Muscle of back (tissue), 13 donors: ENCODE measurements at places on chromosomes 13 and 19. TPM values are rescaled to one million over a fixed set of nuclear protein-coding genes. Genes with fewer than 3 reads are reported as not detected.
A peak's percentile ranks its signal among the peaks of the same experiment; 100 is the strongest.

GRCh38 chr13:30338331-30338851 lies 31.0 kb upstream of the KATNAL1 start:
- DNase-seq = no peak

DNA sequence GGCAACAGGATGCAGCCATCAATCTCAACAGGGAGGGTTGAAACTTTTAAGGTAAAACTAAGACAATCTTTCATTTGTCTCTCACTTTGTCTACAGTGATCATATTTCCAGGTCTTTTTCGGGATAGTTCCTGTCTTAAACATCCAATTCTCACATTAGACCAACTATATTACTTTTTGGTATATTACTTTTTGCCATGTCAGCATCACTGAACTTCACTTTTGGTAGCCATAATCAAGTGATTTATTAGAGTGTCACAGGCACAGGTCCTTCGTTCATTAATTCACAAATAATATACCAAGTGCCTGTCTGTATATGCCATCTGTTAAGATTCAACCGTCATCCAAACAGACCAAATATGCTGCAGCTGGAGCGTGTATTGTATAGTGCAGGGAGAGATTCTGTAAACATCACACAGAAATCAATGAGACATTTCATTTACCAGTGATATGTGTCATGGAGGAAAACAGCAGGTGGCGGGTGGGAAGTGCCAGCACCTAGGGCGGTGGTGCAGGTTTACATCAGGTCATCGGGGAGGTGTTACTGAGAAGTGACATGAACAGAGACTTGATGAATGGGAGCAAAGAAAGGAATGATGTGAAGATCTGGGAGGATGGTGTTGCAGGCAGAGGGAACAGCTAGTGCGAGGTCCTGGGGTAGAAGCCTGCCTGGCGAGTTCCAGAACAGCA lies 24.9 kb downstream of the ARHGEF7 start:
- no peak for DNase-seq

DNA sequence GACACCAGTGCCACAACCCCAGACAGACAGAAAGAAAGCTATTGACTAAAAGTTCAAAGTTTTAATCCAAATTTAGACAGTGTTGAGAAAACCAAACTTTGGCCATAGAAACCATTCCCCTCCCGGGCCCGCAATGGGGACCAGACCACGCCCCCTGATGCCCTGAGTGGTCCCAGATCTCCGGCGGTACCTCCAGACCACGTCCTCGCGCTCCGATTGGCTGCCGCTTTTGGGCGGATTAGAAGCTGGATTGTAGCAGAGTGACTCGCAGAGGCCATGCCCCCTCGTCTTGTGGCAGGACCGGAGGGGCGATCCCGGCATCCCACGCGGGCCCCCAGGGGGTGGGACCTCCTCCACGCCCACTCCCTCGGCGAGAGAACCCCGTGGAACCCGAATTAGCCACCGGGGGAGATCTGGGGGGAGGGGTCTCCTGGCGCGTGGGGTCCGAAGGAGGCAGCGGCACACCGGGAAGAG lies 797 bp upstream of the HSD17B14 start:
- peak; percentile 81 for DNase-seq

The RPL36 gene
- polyA plus RNA-seq = 1,175 TPM

- DNase-seq = no peak
Observed at GRCh38 chr13:48942131-48942530, 33.6 kb upstream of the FNDC3A start.

The SELENOV gene
- polyA plus RNA-seq = not detected

The TICAM1 gene
- 4.2 TPM for polyA plus RNA-seq

The KLK8 gene
- polyA plus RNA-seq = not detected

The CEACAM6 gene
- polyA plus RNA-seq = 0.26 TPM

DNA sequence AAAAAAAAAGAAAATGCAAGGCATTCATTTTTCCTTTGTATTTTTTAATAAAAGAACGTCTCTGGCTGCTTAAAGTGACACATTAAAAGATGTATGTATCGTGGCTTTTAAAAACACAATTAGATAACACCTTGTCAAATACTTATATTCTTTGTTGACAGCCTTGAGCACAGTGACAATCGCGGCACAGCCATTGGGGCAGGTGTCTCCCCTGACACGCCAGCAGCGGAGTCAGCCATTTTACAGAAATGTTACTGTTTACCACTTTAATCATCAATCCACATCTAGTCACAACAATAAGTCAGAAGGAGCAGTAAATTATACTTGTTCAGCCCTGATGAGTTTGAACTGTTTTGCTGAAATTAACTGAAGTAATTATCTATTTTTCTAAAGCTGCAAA lies 224.1 kb downstream of the ZNF536 start:
- no peak for DNase-seq

The SLC10A2 gene
- polyA plus RNA-seq = not detected

The SLC7A9 gene
- polyA plus RNA-seq = 0.59 TPM

The HSPB6 gene
- 700 TPM for polyA plus RNA-seq

- no peak for DNase-seq
Observed at GRCh38 chr13:93411186-93411680, 184.6 kb downstream of the GPC6 start.

DNA sequence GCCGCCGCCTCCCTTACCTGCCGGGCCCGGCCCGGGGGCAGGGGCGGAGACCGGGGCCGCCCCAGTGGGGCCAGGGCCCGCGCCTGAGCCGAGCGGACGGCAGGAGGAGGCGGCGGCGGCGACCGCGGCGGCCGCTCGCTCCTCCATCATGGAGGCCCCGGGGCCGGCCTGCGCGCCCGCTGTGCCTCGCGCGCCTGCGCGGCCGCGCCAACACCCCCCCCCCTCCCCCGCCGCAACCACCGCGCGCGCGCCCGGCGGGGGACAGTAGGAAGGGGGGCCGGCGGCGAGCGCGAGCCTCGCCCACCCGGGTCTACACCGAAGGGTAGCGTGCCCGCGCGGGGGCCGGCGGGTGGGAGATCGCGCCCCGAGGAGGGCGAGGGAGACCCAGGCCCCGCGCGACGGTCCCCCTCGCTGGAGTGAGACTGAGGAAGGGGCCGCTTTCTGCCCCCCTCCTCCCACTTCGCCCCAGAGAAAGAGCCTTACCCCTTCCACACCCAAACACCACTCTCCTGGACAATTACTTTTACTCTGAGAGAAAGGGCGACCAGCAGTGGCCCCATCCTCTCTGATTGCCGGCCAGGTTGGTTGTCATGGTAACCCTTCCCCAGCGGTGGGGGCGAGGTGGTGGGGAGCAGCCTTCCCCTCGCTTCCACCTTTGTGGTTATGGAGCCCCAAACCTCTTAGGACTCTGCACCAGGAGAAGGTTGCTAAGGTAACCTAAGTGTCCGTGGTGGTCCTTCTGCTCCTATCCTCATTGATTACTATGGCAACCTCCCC lies at the start of gene STRN4:
STRN4 (minus strand) TSS at position 170 of the 777 bp plus-strand sequence; CDS start at position 150, 20 bp downstream.
- DNase-seq = peak; percentile 54

DNA sequence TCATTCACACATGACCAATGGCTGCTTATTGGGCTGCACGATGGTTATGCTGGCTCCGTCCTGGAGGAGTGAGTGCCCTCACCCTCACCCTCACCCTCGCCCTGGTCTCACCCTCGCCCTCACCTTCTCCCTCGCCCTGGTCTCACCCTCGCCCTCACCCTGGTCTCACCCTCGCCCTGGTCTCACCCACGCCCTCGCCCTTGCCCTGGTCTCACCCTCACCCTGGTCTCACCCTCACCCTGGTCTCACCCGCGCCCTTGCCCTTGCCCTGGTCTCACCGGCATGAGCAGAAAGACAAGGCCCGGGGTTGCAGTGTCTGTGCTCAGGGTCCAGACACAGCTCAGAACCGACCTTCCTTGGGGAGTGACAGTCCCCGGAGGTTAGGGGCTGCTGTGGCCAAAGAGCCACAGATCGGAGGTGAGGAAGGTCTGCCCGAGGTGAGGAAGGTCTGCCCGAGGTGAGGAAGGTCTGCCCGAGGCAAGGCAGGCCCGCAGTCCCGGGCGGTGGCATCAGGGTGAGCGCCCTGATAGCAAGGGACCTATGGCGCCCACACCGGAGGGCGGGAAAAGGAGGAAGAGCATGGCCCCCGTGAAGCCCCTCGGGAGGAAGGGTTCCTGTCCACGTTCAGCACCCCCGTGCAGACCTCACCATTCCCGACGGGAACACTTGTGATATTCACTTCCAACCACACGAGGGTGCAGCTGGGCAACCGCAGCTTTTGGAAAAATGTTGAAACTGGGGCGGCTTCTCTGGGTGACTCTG lies 65.6 kb downstream of the MCF2L start:
- DNase-seq = peak; percentile 77

- DNase-seq = peak; percentile 93
Observed at GRCh38 chr13:44237881-44238421, 135.7 kb upstream of the SERP2 start.

DNA sequence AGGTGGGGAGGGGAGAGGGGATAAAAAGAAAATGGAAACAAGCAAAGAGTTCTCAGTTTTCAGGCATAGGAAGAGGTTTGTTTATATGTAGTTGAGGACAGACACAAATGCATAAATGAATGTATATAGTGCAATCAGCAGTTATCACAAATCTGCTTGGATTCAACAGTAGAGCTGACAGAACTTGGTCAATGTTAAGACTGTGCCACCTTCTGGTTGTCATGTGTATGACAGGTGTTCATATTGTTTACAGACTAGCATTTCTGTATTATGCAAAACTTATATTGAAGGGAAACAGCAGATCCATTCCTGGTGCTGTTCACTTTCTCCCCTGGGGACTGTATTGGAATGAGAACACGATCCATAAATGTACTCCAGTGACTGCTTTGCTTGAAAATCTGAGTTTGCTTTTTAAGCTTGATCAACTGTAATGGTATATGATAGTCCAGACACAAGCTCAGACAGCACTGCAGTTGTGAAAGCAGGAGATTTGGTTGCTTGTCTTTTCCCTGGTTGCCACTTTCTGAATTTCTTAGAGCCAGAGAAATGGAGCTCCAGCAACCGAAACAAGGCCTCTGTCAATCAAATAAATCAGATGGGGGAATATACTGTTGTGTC lies 319.5 kb upstream of the OBI1 start:
- peak; percentile 56 for DNase-seq

DNA sequence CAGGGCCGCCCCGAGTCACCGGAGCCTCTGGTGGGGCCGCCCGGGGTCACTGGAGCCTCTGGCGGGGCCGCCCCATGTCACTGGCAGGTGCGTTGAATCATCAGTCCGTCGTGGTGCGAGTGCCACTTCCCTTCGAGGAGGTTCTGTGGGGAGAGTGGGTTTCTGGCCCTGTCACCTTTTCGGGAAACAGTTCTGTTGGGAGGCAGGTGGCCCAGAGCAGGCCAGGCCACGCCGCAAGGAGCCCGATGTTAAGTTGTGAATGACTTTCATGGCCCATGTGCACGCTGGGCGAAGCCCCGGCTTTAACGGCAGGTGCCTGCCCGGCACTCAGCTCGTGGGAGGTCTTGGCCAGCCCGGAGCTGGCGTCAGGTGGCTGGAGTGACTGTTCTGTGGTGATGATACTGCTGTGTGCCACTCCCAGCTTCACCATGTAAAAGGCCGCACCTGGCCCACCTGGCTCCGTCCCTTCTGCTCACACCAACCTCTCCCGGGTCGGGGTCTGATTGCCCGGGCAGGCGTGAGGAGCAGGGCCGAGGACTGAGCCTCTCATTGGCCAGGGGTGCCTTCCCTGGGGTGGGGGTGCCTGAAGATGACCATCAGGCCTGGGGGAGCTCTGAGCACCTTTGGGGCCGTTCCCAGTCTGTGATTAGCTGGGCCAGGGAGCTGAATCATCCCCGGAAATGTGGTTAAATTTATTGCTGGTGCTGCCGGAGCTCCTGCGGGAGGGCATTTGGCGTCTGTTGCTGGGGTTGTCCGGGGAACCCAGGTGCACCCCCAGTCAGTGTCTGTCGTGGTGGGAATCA lies 29.2 kb downstream of the CSNK1G2 start:
- no peak for DNase-seq

GRCh38 chr13:31556376-31556775 lies 182.9 kb upstream of the RXFP2 start:
- DNase-seq = peak; percentile 33

DNA sequence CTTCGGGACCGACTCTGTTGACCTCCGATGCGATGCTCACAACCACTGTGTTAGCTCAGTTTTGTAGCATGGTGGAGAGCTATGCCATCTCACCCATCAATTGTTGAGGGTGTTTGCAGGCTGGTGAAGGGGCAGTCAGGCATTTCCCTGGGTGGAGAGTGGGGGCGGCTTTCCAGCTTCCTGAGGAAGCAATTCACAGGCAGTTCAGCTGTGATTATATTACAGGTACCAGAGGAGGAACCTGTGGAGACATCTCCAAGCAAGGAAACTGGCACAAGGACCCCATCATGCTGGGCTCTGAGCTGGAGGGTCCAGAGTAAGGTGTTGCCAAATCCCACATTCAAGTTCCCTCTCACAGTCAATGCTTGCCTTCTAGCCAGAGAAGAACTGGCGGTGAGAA lies 166.0 kb upstream of the ZNF536 start:
- DNase-seq = no peak
